WTC11 (cell line): ENCODE measurements at places on chromosomes 4 and X.

DNA sequence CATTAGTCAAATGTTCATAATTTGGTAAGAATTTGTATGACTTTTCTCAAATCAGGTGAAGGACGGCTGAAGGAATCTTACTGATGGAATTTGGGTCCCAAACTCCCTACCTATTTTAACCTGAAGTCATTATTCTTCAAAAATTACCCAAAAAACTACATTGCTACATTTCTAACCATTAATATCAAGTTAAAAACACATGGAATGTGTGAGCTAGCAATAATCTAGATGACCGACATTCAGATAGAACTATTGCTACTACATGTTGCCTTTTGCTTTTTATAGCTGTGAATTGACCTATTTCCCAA is 25.3 kb upstream of the WWC2 start:
- H3K27me3 ChIP-seq = no peaks in the 10 kb centered on the region
- DNase-seq = no peak
- H3K36me3 ChIP-seq = peaks cover 17% of the 10 kb centered on the region

- peak; percentile 54 for DNase-seq
- peaks cover 63% of the 10 kb centered on the region for H3K4me1 ChIP-seq
- H3K27me3 ChIP-seq = no peaks in the 10 kb centered on the region
- peak overlapping the region; percentile 89 for H3K27ac ChIP-seq
- H3K4me3 ChIP-seq = no peak overlapping the region
Measured at GRCh38 chrX:2707334-2707760, 16.3 kb downstream of the CD99 start.

DNA sequence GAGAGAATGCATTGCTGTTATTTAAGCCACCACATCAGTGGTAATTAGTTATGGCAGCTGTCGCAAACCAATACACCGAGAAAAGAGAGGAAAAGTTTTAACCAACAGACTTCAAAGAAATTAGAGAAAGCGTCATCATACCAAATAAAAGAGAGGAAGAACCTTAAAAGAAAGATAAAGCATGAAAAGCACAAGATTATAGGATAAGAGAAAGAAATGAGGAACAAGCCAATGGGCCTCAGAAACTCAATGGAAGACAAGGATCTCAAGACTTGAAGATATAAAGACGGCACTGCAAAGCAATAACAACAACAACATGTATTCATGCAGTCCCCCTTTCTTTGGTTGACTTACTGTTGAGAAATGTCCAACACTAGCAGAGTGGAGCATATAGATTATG is 22.8 kb upstream of the ASMTL start:
- no peak overlapping the region for H3K4me3 ChIP-seq
- peaks cover 2% of the 10 kb centered on the region; the same call in 1 of the 2 replicates for H3K4me1 ChIP-seq
- DNase-seq = no peak
- H3K27ac ChIP-seq = no peak overlapping the region

GRCh38 chrX:45622042-45622423 is 421.4 kb upstream of the DIPK2B start:
- no peak overlapping the region for H3K4me3 ChIP-seq
- H3K4me1 ChIP-seq = peaks cover 25% of the 10 kb centered on the region
- no peaks in the 10 kb centered on the region for H3K27me3 ChIP-seq
- no peak overlapping the region for H3K27ac ChIP-seq

DNA sequence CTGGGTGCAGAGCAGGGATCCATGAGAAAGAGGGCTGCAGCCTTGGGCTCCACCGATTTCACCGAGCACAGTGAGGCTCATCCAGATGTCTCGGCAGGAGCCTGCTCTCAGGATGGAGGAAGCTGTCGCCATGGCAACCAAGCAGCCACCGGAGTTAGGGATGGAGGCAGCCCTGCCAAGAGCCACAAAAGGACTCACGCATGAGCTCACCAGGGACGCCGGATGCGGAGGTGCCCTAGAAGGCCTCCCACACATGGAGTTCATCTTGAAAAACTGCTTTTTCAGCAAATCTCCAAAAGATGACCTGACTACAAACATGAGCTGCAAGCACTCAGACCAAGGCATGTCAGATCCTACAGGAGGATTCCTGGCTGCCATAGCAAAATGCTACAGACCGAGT is 90.7 kb downstream of the WFS1 start:
- peak; percentile 58 for DNase-seq
- H3K27me3 ChIP-seq = peaks cover 3% of the 10 kb centered on the region; the same call in 1 of the 2 replicates
- H3K27ac ChIP-seq = no peak overlapping the region

GRCh38 chr4:94038195-94038594 is 169.5 kb upstream of the SMARCAD1 start:
- no peak overlapping the region for H3K27ac ChIP-seq
- DNase-seq = no peak
- H3K4me1 ChIP-seq = peaks cover 4% of the 10 kb centered on the region
- no peaks in the 10 kb centered on the region; the same call in 1 of the 2 replicates for H3K36me3 ChIP-seq

GRCh38 chrX:44972132-44972531 is 99.1 kb downstream of the KDM6A start:
- no peak overlapping the region for H3K27ac ChIP-seq
- peaks cover 50% of the 10 kb centered on the region for H3K36me3 ChIP-seq
- no peak for DNase-seq
- H3K4me1 ChIP-seq = peaks cover 30% of the 10 kb centered on the region
- no peaks in the 10 kb centered on the region for H3K27me3 ChIP-seq

DNA sequence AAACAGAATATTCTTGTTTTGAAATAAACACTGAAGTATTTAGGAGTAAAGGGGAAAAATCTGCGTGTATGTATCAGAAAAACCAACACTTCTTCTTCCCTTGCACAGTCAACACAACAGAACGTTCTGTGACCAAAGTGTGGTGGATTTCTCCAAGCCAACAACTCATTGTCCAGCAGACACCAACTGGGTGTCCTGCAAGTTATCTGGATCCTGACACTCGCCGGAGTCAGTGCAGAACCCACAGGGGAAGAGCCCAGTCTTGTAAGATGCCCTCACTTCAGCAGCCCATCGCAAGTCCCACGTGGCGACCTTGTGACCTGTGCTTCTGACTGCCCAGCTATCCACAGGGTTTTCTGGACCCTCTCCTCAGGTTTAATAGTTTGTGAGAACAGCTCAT is 630.7 kb upstream of the ZFP42 start:
- H3K4me3 ChIP-seq = no peak overlapping the region
- no peaks in the 10 kb centered on the region for H3K4me1 ChIP-seq
- DNase-seq = no peak

DNA sequence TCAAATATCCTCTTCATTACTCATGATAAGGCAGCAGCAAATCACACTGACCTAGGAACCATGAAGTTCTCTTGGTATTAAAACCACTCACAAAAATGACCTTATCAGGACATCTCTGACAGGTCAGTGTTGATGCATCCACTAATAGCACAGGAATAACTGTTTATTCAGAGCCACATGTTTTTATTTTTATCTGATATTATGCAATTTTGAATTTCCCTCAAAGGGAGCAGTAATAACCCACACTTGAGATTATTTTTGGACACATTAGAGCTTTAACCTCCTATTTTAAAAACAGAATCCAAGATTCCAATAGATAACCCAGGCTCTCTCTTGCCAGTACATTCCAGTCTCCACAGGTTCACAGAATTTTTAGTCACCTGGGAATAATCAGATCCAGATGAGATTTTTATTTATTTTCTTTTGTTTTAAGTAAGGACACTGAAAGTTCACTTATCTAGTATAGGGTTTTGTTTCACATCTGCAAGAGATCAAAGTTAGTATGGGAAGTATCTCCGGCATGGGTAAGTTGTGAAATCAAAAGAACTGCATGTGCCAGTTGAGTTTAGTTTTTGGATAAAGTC is 36.3 kb upstream of the MYOZ2 start:
- H3K4me1 ChIP-seq = peaks cover 16% of the 10 kb centered on the region
- no peaks in the 10 kb centered on the region for H3K36me3 ChIP-seq
- H3K4me3 ChIP-seq = no peak overlapping the region
- DNase-seq = no peak
- H3K27me3 ChIP-seq = no peaks in the 10 kb centered on the region; the same call in 1 of the 2 replicates

DNA sequence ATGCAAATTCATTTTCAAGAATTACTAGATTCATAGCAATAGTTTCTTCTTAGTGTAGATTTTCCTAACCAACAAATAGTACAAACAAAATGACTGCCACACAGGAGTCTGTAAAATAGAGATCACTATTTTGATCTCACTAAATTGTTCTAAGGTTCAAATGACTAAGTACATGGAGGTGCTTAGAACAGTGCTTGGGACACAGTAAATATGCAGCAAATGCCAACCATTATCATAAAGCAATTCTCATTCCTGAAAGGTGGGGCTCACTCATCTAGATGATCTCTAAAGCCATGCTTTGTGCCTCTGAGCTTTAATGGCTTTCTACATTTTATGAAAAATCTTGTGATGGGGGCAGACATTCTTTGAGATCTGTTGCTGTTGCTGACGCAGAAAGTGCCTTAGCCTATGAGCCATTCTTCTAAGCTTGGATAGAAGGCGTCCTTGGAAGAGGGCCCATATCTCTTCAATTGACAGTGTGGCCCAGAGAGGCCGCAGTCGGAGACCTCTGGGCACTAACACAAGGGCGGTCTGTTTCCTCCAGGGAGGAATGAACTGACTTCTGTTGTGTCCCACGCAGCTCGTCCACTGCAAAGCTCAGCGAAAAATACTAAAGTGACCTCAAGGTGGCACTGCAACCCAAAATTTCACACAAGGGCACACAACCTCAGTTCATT is 23.5 kb downstream of the TLR10 start:
- peak; percentile 67 for DNase-seq
- no peak overlapping the region for H3K27ac ChIP-seq
- H3K4me1 ChIP-seq = peaks cover 9% of the 10 kb centered on the region; the same call in 1 of the 2 replicates
- no peaks in the 10 kb centered on the region for H3K36me3 ChIP-seq

GRCh38 chr4:73718375-73719373 is 21.7 kb upstream of the CXCL8 start:
- no peaks in the 10 kb centered on the region for H3K27me3 ChIP-seq
- no peak for DNase-seq
- peaks cover 6% of the 10 kb centered on the region for H3K4me1 ChIP-seq
- H3K36me3 ChIP-seq = no peaks in the 10 kb centered on the region
- H3K4me3 ChIP-seq = no peak overlapping the region

GRCh38 chrX:105882581-105883275 is 60.4 kb downstream of the NRK start:
- no peaks in the 10 kb centered on the region for H3K4me1 ChIP-seq
- no peak for DNase-seq
- H3K27me3 ChIP-seq = no peaks in the 10 kb centered on the region
- H3K4me3 ChIP-seq = no peak overlapping the region
- H3K36me3 ChIP-seq = no peaks in the 10 kb centered on the region

GRCh38 chr4:90142081-90142480 is 14.9 kb downstream of the CCSER1 start:
- no peak overlapping the region for H3K4me3 ChIP-seq
- H3K36me3 ChIP-seq = no peaks in the 10 kb centered on the region
- H3K4me1 ChIP-seq = peaks cover 7% of the 10 kb centered on the region
- H3K27me3 ChIP-seq = no peaks in the 10 kb centered on the region
- DNase-seq = no peak

- no peak overlapping the region for H3K4me3 ChIP-seq
- DNase-seq = no peak
- H3K27me3 ChIP-seq = no peaks in the 10 kb centered on the region
- peaks cover 16% of the 10 kb centered on the region for H3K4me1 ChIP-seq
Measured at GRCh38 chr4:75658876-75659275, 14.3 kb downstream of the G3BP2 start.

DNA sequence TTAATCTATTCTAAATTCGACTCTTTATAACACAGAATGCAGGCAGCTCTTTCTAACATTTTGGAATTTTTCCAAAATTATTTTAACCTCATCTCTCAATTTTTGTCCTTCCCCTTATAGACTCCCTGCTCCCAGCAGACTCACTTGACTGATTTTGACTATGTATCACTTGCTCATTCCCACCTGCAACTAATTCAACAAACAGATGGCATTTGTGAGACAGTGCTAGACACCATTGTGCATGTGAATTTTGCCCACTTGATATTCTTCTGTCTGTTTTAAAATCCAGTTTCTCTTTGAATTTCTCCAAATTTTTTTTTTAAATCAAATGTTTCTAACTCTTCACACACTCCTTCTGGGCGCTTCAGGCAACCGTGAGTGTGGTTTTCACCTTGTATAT is 1534.0 kb downstream of the PCDH7 start:
- H3K36me3 ChIP-seq = no peaks in the 10 kb centered on the region
- no peaks in the 10 kb centered on the region for H3K4me1 ChIP-seq
- no peaks in the 10 kb centered on the region for H3K27me3 ChIP-seq
- no peak overlapping the region for H3K4me3 ChIP-seq

GRCh38 chr4:69518102-69518501 is 22.4 kb upstream of the UGT2B4 start:
- peaks cover 26% of the 10 kb centered on the region for H3K4me1 ChIP-seq
- DNase-seq = no peak
- H3K27ac ChIP-seq = no peak overlapping the region
- H3K27me3 ChIP-seq = peaks cover 3% of the 10 kb centered on the region; the same call in 1 of the 2 replicates

GRCh38 chr4:40630335-40631021 is 814 bp upstream of the RBM47 start:
- peak overlapping the region; percentile 100 for H3K27ac ChIP-seq
- peaks cover 60% of the 10 kb centered on the region for H3K4me1 ChIP-seq
- H3K27me3 ChIP-seq = no peaks in the 10 kb centered on the region
- H3K36me3 ChIP-seq = peaks cover 12% of the 10 kb centered on the region
- peak; percentile 83 for DNase-seq
- peak overlapping the region; percentile 87 for H3K4me3 ChIP-seq

DNA sequence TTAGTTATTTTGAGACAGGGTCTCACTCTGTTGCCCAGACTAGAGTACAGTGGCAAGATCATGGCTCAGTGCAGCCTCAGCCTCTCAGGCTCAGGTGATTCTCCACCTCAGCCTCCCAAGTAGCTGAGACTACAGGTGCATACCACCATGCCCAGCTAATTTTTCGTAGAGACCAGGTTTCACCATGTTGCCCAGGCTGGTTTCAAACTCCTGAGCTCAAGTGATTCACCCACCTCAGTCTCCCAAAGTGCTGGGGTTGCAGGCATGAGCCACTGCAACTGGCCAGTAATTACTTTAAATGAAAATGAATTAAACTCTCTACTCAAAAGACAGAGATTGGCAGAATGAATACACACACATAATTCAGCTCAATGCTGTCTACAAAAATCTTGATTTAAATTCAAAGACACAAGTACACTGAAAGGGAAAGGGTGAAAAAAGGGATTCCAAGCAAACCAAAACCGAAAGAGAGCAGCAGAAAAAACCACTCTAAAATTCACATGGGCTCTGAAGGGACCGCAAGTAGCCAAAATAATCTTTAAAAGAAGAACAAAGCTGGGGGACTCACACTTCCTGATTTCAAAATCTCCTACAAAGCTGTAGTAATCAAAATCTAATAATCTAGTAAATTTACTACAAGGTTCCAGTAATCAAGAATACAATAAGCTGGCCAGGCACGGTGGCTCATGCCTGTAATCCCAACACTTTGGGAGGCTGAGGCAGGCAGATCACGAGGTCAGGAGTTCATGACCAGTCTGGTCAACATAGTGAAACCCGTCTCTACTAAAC is 11.8 kb upstream of the SPON2 start:
- H3K4me3 ChIP-seq = no peak overlapping the region
- peaks cover 48% of the 10 kb centered on the region for H3K27me3 ChIP-seq
- no peak for DNase-seq
- no peak overlapping the region for H3K27ac ChIP-seq

GRCh38 chrX:133645256-133645655 is 230.0 kb upstream of the GPC4 start:
- no peaks in the 10 kb centered on the region for H3K36me3 ChIP-seq
- H3K27me3 ChIP-seq = no peaks in the 10 kb centered on the region
- no peak for DNase-seq

- no peak overlapping the region for H3K27ac ChIP-seq
- no peaks in the 10 kb centered on the region for H3K4me1 ChIP-seq
- no peak overlapping the region for H3K4me3 ChIP-seq
- H3K36me3 ChIP-seq = no peaks in the 10 kb centered on the region
Measured at GRCh38 chr4:6391186-6391851, 81.1 kb downstream of the PPP2R2C start.
